ENCODE measurements at places on chromosomes 3 and 15. TPM values are rescaled to one million over a fixed set of nuclear protein-coding genes. Genes with fewer than 3 reads are reported as not detected.

The CPNE9 gene
- not detected for total RNA-seq

GRCh38 chr3:26591926-26592325 is 30.6 kb upstream of the LRRC3B start:
- no peak for DNase-seq

The PTPRG gene
- 6.7 TPM for total RNA-seq

The GOLGA6L7 gene
- total RNA-seq = not detected

- DNase-seq = no peak
These were observed 87.8 kb downstream of the TOP2B start for GRCh38 chr3:25576831-25577454.

Data from dermis microvascular lymphatic vessel endothelial cell (primary cell).